Chondrocyte (in vitro differentiated cells): ENCODE measurements at places on chromosomes 7 and 10. TPM values are rescaled to one million over a fixed set of nuclear protein-coding genes. Genes with fewer than 3 reads are reported as not detected.

DNA sequence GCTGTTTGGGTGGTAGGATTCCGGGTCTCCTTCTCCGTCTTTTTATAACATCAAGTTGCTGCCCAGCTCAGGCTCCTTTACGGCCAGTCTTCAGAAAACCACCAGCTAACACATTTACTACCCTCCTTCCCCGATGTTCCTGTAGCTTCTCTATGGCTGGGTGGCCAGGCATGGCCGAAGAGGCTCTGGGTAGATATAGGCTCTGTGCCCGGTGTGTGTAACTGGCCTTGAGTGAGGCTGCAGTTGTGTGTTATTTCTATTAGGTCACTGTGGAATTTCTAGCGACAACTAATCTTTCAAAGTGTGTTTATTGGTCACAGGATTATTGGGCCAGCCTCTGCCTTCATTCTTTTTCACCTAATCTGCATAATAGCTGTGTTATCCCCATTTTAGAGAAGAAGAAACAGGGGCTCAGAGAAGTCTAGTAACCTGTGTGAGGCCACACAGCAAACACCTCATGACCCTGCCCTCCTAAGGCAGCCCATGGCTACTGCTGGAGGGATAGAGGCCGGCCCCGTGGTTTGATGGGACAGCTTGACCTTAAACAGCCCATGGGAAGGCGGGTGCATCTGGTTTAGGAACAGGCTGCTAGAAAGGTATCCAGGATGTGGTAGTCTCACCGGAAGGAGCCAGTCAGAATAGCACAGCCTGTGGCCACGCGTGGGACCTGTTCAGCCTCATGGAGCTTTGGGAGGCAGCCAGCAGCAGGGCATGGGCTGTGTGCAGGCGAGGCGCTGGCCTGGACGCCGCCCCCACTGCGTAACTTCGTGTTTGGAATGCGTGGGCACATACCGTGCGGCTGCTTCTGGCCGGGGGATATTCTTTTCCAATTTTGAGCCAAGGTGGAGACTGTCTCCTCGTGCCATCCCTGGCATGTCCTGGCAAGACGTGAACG is 29.7 kb downstream of the HTRA1 start:
- H3K4me1 ChIP-seq = peaks cover 99% of the 10 kb centered on the region
- DNase-seq = no peak
- peak overlapping the region; percentile 96 for H3K27ac ChIP-seq

DNA sequence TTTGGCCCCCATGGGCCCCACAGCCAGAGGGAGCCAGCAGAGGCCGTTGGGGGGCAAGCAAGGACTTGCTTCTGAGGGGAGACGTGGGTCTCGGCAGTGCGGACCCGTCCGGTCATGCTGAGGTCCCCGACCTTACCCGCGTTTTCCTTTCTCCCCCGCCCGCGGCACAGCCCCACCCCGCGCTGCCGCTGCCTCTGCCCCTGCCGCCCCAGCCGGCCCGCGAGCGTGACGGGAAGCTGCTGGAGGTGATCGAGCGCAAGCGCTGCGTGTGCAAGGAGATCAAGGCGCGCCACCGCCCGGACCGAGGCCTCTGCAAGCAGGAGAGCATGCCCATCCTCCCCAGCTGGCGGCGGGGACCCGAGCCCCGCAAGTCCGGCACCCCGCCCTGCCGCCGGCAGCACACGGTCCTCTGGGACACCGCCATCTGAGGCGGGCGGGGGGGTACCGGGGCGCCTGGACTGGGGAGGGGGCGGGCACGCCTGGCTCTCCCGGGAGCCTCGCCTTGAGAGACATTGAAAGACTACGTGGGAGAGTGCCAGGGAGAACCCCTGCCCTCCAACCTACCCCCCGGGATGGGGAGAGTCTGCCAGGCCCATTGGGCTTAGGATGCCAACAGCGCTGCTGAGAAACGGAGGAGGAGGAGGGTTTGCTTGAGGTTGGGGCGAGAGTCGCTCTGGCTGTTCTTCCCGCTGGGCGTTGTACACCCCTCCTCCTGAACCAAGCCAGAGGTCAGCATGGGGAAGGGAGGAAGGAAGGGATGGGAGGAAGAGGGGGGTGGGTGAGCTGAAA is 9.9 kb downstream of the NYAP1 start:
- peak overlapping the region; percentile 6 for H3K4me3 ChIP-seq
- H3K36me3 ChIP-seq = no peaks in the 10 kb centered on the region
- H3K27me3 ChIP-seq = peaks cover 3% of the 10 kb centered on the region
- H3K4me1 ChIP-seq = no peaks in the 10 kb centered on the region
- DNase-seq = no peak
- no peak overlapping the region for H3K27ac ChIP-seq

DNA sequence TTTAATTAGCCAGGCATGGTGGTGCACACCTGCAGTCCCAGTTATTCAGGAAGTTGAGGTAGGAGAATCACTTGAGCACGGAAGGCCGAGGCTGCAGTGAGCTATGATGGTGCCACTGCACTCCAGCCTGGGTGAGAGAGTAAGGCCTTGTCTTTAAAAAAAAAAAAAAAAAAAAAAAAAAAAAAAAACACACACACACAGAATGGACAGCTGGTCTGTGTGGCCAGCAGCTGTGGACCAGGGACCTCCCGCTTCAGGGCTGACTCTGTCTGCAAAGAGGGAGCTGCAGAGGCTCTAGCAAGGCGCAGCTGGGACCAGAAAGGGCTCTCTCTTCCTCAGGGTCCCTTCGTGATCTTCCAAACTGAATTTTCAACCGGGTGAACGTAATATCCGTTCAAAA is 53.6 kb upstream of the DNAAF5 start:
- H3K36me3 ChIP-seq = peaks cover 6% of the 10 kb centered on the region
- H3K27me3 ChIP-seq = no peaks in the 10 kb centered on the region
- peaks cover 5% of the 10 kb centered on the region for H3K4me1 ChIP-seq
- DNase-seq = peak; percentile 57
- no peak overlapping the region for H3K4me3 ChIP-seq

GRCh38 chr10:97102441-97102840 is 83.3 kb downstream of the SLIT1 start:
- no peak overlapping the region for H3K27ac ChIP-seq
- no peaks in the 10 kb centered on the region for H3K36me3 ChIP-seq
- no peak for DNase-seq

GRCh38 chr7:33471636-33472242 is 342.4 kb downstream of the BBS9 start:
- no peak overlapping the region for H3K4me3 ChIP-seq
- no peak for DNase-seq
- no peaks in the 10 kb centered on the region for H3K36me3 ChIP-seq
- H3K4me1 ChIP-seq = peaks cover 10% of the 10 kb centered on the region
- no peak overlapping the region for H3K27ac ChIP-seq

GRCh38 chr10:31149835-31150512 is 118.3 kb upstream of the ZNF438 start:
- H3K4me1 ChIP-seq = peaks cover 55% of the 10 kb centered on the region
- no peak overlapping the region for H3K27ac ChIP-seq
- peaks cover 2% of the 10 kb centered on the region for H3K36me3 ChIP-seq
- DNase-seq = no peak
- H3K27me3 ChIP-seq = no peaks in the 10 kb centered on the region

DNA sequence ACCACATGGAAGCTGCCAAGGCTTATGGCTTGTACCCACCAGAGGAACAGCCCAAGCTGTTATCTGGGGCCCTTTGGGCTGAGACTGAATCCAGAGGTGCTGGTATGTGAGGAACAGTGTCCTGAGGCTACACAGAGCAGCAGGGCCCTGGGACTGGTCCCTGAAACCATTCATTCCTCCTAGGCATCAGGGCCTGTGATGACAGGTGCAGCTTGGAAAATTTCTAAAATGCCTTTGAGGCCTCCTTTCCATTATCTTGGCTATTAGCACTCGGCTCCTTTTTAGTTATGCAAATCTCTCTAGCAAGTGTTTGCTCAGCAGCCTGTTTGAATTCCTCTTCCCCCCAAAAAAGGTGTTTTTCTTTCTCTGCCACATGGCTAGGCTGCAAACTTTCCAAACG is 1151.7 kb upstream of the LRRN3 start:
- no peak overlapping the region for H3K27ac ChIP-seq
- no peak overlapping the region for H3K4me3 ChIP-seq
- DNase-seq = no peak
- H3K4me1 ChIP-seq = peaks cover 8% of the 10 kb centered on the region

Gene ANAPC16
- total RNA-seq = 48.5 to 54.4 TPM (median 52.9 TPM) in 3 replicates

Gene VAX1
- 5.2 TPM in 1 of 3 replicates, not detected in the others for total RNA-seq

Gene GPR85
- 0.40 to 0.90 TPM (median 0.63 TPM) in 3 replicates for total RNA-seq
